GM10248 (cell line): ENCODE measurements at places on chromosomes 5 and 9.

- no peak for DNase-seq
These were observed 21.6 kb upstream of the NNT start for GRCh38 chr5:43581398-43581797.

DNA sequence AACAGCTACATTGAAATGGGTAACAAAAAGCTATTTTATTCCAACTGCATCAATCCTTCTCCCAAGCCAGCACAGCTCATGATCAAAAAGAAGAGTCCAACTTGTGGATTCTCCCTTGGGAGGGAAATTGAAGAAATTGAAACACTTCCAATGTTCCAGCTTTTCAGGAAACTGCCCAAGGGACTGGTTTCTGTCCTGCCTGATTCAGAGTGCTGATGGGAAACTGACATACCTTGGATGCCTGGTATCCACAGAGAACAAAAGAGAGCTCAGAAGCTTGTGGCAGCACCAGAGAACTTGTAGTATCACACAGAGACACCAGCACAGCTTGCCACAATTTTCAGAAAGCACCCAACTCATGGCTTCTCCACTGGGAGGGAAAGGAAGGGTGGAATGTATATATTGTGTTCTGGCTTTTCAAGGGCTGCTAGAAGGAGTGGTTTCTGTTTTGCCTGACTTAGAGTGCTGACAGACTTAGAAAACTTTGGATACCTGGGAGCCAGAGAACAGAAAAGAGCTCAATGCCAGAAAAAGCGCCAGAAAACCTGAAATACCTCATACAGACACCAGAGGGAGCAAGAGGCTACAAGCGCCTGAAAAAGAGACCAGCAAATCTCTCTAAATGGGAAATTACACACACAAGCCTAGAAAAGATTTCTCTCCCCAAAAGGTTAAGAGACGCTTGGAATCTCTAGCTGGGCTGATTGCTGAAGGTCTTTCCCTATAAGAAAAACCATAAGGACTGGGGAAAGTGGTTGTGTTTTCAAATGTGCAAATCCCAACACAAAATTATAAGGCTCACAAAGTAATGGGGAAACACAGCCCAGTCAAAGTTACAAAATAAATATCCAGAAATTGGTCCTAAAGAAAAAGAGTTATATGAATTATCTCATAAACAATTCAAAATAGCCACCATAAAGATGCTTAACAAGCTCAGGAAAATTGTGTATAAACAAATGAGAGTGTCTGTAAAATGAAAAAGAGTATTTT is 178.8 kb downstream of the SPOCK1 start:
- peak; percentile 68 for DNase-seq

- no peak for DNase-seq
These were observed 32.3 kb upstream of the CDK5RAP2 start for GRCh38 chr9:120612218-120612617.

DNA sequence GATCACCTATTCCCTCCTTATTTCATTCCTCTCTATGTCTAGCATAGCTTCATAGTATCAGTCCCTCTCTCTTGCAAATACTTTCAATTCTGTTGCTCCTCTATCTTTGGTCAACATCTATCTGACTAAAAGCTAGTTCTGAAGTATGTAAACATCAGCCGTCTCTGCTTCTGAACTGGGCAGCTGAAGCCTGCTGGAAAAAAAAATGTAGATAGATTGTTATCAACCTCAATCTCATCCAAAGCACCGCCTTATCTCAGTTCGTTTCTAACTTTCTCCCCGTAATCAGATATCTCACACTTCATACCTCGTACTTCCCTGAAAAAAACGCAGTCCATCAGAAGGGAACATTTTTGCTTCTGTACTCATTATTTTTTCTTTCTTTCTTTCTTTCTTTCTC is 4.5 kb upstream of the SEMA6A start:
- DNase-seq = no peak

GRCh38 chr5:159101685-159102084 is 2.0 kb upstream of the EBF1 start:
- peak; percentile 13 for DNase-seq

DNA sequence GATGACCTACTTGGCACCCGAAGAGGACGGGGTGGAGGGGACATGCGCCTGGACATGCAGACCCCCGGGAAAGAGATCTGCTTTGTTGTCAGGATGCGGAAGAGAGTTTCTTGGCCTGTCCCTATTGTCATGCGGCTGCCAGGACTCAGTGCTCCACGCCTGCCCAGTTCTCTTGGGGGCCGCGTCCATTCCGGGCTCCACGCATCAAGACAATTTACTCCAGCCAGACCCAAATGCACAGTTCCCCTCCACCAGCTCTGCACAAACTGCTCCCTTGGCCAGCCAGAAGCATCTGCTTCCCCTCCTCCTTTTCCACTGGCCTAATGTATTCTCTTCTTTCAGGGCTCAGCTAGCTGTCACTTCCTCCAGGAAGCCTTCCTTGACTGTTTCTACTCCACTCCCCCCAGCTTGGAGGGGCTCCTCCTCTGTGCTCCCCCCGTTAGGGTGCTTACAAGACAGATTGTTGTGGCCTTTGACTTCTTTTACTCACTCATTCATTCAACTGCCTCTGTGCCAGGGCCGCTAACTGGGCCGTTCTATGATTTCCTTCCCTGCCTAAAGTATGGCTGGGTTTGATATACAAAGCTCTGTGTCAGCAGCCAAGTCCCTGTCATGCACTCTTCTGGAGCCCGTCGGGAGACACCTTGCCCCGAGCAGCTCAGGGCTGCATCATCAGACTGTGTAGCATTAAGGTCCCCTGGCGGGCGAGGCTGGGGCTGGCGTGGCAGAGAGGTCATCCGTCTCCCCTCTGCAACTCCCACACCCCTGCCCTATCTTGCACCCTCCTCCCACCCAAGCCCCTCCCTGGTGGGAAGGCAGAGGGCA is 6.6 kb downstream of the FIBCD1 start:
- DNase-seq = no peak

- no peak for DNase-seq
These were observed 356.2 kb upstream of the NUDT12 start for GRCh38 chr5:103918668-103919367.
